Panc1 (cell line): ENCODE measurements at places on chromosomes 16 and 17.

GRCh38 chr17:47957591-47958490 lies at the start of gene PRR15L:
TSS of gene PRR15L (minus strand) at chr17:47957883. CDS start at chr17:47953234, 4,649 bp downstream.
- DNase-seq: no peak

- DNase-seq: no peak
Observed at GRCh38 chr17:77145612-77146245, 5.0 kb downstream of the SEC14L1 start.

DNA sequence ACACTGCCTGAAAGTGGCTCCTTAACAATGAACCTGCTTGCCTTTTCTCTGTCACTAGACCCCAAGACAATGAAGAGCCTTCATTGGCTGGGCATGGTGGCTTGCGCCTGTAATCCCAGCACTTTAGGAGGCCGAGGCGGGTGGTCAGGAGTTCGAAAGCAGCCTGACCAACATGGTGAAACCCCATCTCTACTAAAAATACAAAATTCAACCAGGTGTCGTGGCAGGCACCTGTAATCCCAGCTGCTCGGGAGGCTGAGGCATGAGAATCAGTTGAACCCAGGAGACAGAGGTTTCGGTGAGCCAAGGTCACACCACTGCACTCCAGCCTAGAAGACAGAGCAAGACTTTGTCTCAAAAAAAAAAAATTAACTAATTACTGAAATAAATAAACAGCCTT lies 45.3 kb upstream of the SEC14L1 start:
- no peak for DNase-seq

DNA sequence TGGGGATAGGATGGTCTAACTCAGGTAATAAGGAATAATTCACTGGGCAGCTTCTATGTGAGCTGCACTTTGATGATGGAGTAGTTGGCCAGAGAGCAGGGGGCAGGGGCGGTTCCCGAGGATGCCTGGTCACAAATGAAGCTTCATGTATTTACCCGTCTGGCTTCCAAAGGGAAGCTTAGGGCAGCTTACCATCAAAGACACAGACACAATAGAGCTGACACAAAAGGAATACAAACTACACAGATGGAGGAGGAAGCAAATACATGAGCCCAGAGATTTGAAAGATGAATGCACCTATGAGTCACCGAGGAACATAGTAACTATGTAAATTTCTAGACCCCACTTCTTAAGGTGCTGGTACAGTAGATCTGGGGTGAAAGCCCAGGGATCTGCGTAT lies 8.7 kb upstream of the EMP2 start:
- no peak for DNase-seq

GRCh38 chr17:81831957-81832607 lies 1.0 kb downstream of the MCRIP1 start:
- no peak for DNase-seq

GRCh38 chr17:77783991-77784820 lies 174.3 kb upstream of the TNRC6C start:
- DNase-seq: no peak

- no peak for DNase-seq
Observed at GRCh38 chr16:67678354-67679023, 11.9 kb downstream of the C16orf86 start.

DNA sequence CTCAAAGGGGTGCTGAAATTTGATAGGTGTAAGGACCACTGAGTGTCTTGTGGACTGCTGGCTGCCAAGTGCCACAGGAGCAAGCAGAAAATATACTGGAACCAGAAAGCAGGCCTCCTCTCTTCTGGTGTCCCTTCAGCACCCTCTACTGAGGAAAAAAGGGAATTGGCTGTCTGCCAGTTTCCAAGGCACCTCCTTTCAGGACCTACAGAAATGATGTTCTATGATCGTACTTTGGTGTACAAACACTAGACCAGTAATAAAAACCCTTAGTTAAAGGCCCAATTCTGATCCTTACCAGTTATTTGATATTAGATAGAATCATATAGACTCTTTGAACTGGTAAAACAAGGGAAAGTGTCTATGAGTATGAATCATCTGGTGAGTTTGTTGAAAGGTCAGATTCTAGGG lies 35.8 kb upstream of the BCAS3 start:
- DNase-seq: peak; percentile 27
